ENCODE measurements at places on chromosomes 3 and 15.

- H3K27ac ChIP-seq: no peak overlapping the region
- H3K4me3 ChIP-seq: no peak overlapping the region
- peaks cover 4% of the 10 kb centered on the region for H3K36me3 ChIP-seq
- no peaks in the 10 kb centered on the region for H3K27me3 ChIP-seq
Observed at GRCh38 chr3:65351753-65352152, 664.0 kb upstream of the ADAMTS9 start.

DNA sequence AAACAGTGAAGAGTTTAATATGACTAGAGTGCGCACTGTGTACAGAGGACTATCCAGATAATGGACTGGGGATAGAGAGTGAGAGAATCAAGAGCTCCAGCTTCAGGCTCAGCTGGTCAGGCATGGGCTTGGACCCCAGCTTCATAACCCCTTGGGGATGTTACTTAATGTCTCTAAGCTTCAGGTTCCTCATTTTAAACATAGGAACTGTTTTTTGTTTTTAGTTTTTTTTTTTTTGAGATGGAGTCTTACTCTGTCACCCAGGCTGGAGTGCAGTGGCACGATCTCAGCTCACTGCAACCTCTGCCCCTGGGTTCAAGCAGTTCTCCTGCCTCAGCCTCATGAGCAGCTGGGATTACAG is 9.9 kb upstream of the BRPF1 start:
- peaks cover 61% of the 10 kb centered on the region for H3K27me3 ChIP-seq
- no peak overlapping the region for H3K4me3 ChIP-seq
- no peak for DNase-seq
- H3K27ac ChIP-seq: no peak overlapping the region
- H3K4me1 ChIP-seq: no peaks in the 10 kb centered on the region

DNA sequence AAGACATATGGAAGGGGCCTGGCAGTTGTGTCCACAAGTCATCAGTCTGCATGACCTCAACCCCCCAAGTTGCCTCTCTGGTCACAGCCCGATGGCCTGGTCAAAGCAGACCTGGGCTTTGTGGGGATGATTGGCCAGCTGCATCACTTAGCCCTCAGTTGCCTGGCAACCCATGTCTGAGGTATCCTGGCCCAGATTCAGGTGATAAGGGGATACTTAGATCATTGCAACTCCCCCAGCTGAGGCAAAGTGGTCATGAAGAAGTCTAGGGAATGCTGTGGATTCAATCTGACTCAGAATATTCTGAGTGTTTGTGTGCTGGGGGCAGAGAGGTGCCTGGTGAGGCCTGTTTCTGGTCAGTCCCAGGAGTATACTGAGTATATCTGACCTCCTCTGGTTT is 5.0 kb downstream of the GPR156 start:
- H3K27ac ChIP-seq: no peak overlapping the region
- H3K27me3 ChIP-seq: peaks cover 39% of the 10 kb centered on the region
- no peaks in the 10 kb centered on the region for H3K36me3 ChIP-seq

DNA sequence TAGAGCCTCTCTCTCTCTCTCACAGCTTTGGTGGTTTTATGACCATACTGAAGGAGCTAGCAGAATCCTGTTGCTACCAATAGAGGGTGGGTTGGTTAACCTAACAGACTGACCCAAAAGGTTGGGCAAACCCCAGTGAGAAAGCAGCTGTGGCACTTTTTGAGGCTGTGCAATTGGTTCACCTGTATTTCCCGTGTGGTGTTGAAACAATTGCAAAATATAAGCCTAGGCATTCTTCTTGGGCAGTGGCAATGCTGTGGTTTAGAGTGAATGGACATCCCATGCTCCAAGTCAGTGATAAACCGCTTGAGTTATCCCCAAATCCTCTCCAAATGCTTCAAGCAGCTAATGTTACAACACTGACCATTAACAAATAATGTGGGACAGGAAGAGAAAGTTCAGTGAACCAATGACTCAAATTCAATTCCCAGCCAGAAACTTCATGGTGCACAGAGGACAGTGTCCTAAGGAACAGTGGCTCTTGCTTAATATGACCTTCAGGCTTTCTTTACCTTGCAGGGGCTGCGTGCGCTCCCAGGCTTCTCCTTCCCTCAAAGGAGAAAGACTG is 261.9 kb upstream of the ICE2 start:
- no peaks in the 10 kb centered on the region for H3K36me3 ChIP-seq
- no peaks in the 10 kb centered on the region for H3K4me1 ChIP-seq
- H3K27ac ChIP-seq: no peak overlapping the region
- H3K4me3 ChIP-seq: no peak overlapping the region
- DNase-seq: no peak

GRCh38 chr3:84967767-84968581 is 9.2 kb downstream of the CADM2 start:
- H3K4me1 ChIP-seq: no peaks in the 10 kb centered on the region
- H3K27ac ChIP-seq: no peak overlapping the region
- H3K36me3 ChIP-seq: no peaks in the 10 kb centered on the region
- no peaks in the 10 kb centered on the region for H3K27me3 ChIP-seq
- DNase-seq: no peak
- no peak overlapping the region for H3K4me3 ChIP-seq
